Kidney epithelial cell (primary cell): ENCODE measurements at places on chromosomes 7 and 10. TPM values are rescaled to one million over a fixed set of nuclear protein-coding genes. Genes with fewer than 3 reads are reported as not detected.

DNA sequence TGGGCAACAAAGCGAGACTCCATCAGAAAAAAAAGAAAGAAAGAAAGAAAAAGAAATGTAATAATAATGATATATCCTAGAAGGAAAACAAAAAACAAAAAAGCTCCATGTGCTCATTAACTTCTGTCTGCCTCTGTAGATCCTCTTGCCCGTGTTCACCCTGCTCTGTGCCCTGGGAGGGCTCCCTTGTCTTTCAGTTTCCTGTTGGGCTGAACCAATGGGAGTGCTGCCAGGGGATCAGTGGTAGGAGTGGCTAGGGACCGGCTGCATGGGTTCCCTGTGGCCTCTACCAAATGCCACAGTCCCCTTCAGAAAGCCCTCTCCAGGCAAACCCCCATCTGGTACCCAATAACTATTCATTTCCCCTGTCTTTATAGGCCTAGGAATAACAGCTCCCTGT, 51.8 kb upstream of the PARD3 start:
- no peak for DNase-seq

GRCh38 chr7:80552031-80552694, 40.3 kb upstream of the GNAT3 start:
- no peak for DNase-seq

DNA sequence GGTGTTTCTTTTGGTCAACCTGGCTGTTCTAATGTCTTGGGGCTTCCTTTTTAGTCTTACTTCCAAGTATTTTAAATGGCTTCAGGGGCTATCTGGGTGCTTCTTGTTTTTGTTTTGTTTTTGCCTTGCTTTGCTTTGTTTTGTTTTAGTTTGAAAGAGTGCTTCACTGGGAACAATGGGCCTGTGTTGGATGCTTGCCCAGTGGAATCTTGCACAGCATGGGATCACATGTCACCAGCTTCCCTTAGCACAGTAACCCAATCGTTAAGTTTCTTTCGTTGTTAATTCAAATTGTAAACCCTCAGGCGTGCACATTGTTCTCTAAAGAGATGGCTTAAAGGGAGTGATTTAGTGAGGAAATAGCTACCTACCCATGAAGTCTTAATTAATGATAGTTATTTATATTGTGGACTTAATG, 8.9 kb downstream of the COL17A1 start:
- peak; percentile 29 for DNase-seq

NEUROD6 gene
- not detected in 2 replicates for total RNA-seq

- DNase-seq = no peak
Measured at GRCh38 chr7:98175260-98175940, 35.8 kb upstream of the BHLHA15 start.

GRCh38 chr7:137583172-137583571, 239.6 kb upstream of the PTN start:
- no peak for DNase-seq

DNA sequence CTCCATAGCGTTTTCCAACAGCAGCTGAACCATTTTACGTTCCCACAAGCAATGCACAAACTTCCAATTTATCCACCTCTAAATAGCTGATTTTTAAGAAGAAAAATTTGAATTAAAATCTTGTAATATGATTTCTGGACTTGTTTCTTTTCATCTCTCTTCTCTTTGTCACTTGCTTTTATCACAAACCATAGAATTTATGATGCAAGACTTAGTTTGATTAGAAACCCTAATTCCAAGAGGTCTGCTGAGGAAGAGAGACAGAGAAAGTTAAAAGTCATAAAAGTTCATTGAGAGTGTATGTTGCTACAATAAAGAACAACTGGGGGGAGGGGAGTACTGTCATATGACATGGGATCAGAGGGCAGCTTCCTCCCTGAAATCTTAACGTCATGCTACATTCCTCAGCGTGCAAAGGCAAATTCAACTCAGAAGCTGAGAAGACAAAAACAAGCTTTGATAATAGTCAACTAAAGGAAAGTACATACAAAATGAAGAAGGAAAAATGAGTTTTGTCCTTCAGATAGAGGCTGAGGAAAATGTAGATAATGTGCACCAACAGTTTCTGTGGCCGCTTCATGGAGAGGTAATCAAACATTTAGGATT, 18.4 kb upstream of the CUBN start:
- peak; percentile 5 for DNase-seq

PNLIPRP3 gene
- not detected in 2 replicates for total RNA-seq

DNA sequence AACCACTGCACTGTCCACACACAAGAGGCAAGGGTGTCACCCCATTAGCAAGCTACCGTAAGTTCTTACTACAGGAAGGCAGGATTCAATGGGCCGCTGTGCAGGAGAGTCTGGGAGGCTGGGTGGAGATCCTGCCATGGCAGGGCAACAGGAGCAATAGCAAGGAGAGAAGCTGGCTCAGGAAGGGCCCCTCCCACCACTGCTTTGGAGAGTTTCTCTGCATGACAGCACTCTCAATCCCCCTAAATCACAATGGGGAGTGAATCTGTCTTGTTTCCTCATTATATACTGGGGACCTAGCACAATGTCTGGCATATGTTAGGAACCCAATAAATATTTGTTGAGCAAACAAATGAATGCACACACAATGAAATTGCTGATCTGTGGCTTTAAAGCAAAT, 83.2 kb upstream of the SFMBT2 start:
- no peak for DNase-seq
